CD4-positive, CD25-positive, alpha-beta regulatory T cell (primary cell): ENCODE measurements at places on chromosomes 7 and 10. TPM values are rescaled to one million over a fixed set of nuclear protein-coding genes. Genes with fewer than 3 reads are reported as not detected.
A peak's percentile ranks its signal among the peaks of the same experiment; 100 is the strongest.

GRCh38 chr7:20287317-20287716 is 43.4 kb upstream of the ITGB8 start:
- H3K27me3 ChIP-seq: no peaks in the 10 kb centered on the region
- no peaks in the 10 kb centered on the region for H3K36me3 ChIP-seq
- H3K27ac ChIP-seq: no peak overlapping the region
- H3K4me1 ChIP-seq: no peaks in the 10 kb centered on the region
- DNase-seq: no peak
- no peak overlapping the region for H3K4me3 ChIP-seq

- H3K4me1 ChIP-seq: peaks cover 23% of the 10 kb centered on the region
- DNase-seq: no peak
- H3K36me3 ChIP-seq: no peaks in the 10 kb centered on the region
- no peak overlapping the region for H3K4me3 ChIP-seq
Measured at GRCh38 chr10:48806342-48806741, 121.7 kb downstream of the WDFY4 start.

DNA sequence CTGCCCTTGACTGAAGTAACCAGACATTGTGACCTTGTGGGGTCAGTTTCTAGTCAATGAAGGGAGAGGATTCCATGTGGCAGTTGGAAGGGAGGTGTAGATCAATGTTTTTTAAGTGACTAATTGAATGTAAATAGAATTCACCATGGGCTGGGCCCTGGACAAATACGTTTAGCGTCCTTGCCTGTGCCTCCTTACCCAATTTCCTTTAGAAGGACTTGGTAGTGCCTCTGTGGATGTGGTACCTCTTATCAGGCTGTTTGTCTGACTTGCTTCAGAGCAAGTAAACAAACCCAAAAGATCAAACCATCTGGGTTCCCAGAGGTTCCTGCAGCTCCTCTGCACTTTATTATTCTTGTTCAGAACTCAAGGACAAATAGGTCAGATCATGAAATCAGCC is 4.3 kb upstream of the KAT6B start:
- no peaks in the 10 kb centered on the region for H3K36me3 ChIP-seq
- no peak for DNase-seq
- peaks cover 31% of the 10 kb centered on the region for H3K4me1 ChIP-seq
- H3K27me3 ChIP-seq: no peaks in the 10 kb centered on the region
- H3K27ac ChIP-seq: no peak overlapping the region
- H3K4me3 ChIP-seq: no peak overlapping the region

GRCh38 chr7:70638158-70639107 is 493.5 kb upstream of the GALNT17 start:
- no peaks in the 10 kb centered on the region for H3K27me3 ChIP-seq
- H3K4me3 ChIP-seq: no peak overlapping the region
- H3K36me3 ChIP-seq: no peaks in the 10 kb centered on the region
- no peak for DNase-seq

GRCh38 chr7:149867762-149868622 is 5.8 kb upstream of the ATP6V0E2 start:
- H3K36me3 ChIP-seq: peaks cover 7% of the 10 kb centered on the region
- peak overlapping the region; percentile 86 for H3K27ac ChIP-seq
- no peak for DNase-seq
- H3K27me3 ChIP-seq: no peaks in the 10 kb centered on the region
- H3K4me1 ChIP-seq: peaks cover 92% of the 10 kb centered on the region

DNA sequence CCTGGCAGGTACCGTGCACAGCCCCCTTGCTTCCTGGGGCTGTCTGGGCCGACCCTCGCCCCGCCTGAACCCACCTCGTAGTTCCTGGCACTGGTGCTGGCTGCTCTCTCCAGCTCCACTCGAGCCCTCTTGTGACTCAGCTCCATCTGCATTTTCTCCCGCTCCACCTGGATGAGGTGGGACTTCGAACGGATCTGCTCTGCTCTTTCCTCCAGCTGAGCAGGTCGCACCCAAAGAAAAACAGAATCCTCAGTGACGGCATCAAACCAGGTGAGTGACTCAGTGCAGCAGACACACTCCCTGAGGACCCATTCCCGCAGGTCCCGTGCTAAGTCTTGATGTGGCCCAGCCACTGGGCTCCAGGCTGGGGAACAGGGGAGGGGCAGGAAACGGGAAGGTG is 7.4 kb downstream of the MAD1L1 start:
- no peak overlapping the region for H3K27ac ChIP-seq
- peaks cover 3% of the 10 kb centered on the region for H3K4me1 ChIP-seq
- H3K27me3 ChIP-seq: no peaks in the 10 kb centered on the region
- no peak overlapping the region for H3K4me3 ChIP-seq
- DNase-seq: no peak

DNA sequence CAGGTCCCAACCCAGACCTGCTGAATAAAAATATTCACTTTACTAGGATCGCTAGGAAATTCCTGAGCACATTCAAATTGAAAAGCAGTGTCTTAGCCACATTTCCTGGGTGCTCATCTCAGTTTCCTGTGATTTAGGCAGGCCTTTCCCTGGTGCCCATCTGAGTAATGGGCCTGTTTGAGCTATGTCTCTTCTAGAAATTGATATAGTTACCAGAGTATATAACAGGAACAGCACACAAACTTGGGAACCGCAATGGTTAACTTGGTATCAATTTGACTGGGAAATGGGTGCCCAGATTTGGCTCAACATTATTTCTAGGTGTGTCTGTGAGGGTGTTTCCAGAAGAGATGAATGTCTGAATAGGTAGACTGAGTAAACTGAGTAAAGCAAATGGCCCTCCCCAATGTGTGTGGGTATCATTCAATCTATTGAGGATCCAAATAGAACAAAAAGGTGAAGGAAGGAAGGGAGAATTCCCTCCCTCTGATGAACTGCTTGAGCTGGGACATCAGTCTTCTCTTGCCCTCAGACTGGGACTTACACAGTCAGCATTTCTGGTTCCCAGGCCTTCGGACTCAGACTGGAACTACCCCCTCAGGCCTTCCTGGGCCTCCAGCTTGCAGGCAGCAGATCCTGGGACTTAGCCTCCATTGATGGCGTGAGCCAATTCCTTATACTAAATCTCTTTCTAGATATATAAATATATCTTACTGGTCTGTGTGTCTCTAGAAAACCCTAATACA is 99.1 kb downstream of the CCDC71L start:
- DNase-seq: no peak
- no peak overlapping the region for H3K27ac ChIP-seq
- no peaks in the 10 kb centered on the region for H3K27me3 ChIP-seq
- H3K4me3 ChIP-seq: no peak overlapping the region
- H3K4me1 ChIP-seq: no peaks in the 10 kb centered on the region

DNA sequence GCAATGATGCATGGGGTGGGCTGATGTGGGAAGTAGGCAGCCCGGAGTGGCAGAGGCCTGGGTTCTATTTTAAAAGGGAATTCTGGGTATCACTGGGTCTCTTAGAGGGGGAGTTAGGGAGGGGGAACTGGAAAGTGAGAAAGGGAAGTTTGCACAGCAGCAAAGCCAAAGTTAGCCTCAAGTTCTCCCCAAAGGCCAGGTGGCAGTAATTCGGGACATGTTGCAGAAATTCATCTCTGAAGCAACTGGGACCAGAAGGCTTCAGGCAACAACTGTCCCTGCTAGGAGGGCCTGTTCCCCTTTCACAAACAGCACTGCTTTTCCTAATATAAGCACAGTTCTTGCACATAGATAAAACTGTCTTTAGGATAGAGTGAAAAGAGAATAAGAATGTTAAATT is 67.4 kb downstream of the NOD1 start:
- no peaks in the 10 kb centered on the region for H3K27me3 ChIP-seq
- H3K4me3 ChIP-seq: no peak overlapping the region
- DNase-seq: no peak
- no peaks in the 10 kb centered on the region for H3K4me1 ChIP-seq
- H3K27ac ChIP-seq: no peak overlapping the region

DNA sequence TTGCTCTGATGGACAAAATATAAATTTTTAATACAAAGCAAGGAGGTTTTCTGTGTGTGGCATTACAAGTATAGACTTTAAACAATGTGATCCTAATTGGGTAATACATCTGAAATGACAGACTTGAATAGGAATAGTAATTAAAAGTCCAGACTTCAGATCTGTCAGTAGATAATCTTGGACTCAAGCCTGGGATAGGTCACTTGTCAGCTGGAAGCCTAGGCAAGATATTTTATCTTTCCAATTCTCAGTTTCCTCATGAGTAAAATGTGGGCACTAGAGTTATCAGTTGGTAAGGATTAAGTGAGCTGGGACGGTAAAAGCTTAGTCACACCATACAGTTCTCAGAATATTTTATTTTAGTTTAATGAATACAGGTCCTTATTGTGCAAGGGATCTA is 10.4 kb upstream of the ZMYND11 start:
- peaks cover 12% of the 10 kb centered on the region for H3K4me1 ChIP-seq
- H3K36me3 ChIP-seq: no peaks in the 10 kb centered on the region

- H3K4me1 ChIP-seq: no peaks in the 10 kb centered on the region
- H3K4me3 ChIP-seq: no peak overlapping the region
- H3K27me3 ChIP-seq: no peaks in the 10 kb centered on the region
- H3K27ac ChIP-seq: no peak overlapping the region
Measured at GRCh38 chr10:82680608-82681007, 805.6 kb downstream of the NRG3 start.

DNA sequence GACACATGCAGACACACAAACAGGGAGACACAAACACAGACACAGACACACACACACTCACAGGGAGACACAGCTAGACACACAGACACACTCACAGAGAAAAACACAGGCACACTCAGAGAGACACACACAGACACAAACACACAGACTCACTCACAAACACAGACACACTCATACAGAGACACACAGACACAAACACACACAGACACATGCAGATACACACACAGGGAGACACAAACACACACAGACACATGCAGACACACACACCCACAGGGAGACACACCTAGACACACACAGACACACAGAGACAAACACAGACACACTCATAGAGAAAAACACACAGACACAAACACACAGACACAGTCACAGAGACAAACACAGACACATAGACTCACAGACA is 67.9 kb downstream of the ADARB2 start:
- DNase-seq: no peak
- H3K4me1 ChIP-seq: no peaks in the 10 kb centered on the region
- H3K27ac ChIP-seq: no peak overlapping the region
- H3K4me3 ChIP-seq: no peak overlapping the region

DNA sequence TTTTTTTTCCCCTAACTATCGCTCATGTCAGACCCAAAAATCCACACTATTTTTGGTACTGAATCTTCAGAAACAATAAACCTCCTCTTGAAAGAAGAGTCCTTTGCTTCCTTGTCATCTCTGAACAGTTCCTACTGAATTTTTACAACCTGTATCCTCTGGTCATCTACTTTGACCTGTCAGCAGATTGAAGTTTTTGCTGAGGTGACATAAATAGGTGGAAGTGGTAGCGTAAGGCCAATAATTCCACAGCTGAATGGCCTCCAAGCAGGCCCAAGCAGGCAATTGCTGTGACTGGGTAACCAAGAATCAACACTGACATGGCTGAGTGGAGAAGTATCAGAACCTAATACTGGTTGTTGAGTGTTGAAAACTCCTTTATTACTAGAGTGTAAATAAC is 117.4 kb upstream of the MAGI2 start:
- no peaks in the 10 kb centered on the region for H3K4me1 ChIP-seq
- DNase-seq: no peak
- no peaks in the 10 kb centered on the region for H3K36me3 ChIP-seq
- no peaks in the 10 kb centered on the region for H3K27me3 ChIP-seq

DNA sequence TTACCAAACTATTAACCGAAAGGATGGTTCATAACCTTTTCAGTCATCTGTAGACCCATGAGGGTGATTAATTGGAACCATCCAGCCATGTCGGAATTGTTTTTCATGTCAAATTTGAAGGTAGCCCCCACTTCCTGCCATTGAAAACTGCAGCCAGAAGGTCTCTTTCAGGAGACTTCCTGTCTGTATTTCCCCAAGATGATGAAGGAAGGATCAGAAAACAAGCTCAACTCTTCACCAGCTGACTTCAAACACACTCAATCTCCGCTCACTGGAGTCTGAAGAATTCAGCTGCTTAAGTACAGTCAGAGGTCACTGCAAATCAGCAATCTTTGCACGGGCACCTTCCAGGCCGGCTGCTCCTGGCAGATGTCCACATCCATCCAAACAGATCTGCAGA is 291.7 kb upstream of the NPVF start:
- no peak overlapping the region for H3K27ac ChIP-seq
- H3K27me3 ChIP-seq: no peaks in the 10 kb centered on the region
- H3K4me1 ChIP-seq: no peaks in the 10 kb centered on the region

GRCh38 chr10:104104418-104104817 is 17.6 kb upstream of the SFR1 start:
- no peak for DNase-seq
- no peaks in the 10 kb centered on the region for H3K27me3 ChIP-seq
- no peak overlapping the region for H3K4me3 ChIP-seq
- H3K27ac ChIP-seq: no peak overlapping the region
- no peaks in the 10 kb centered on the region for H3K4me1 ChIP-seq

- H3K27me3 ChIP-seq: peaks cover 9% of the 10 kb centered on the region
- no peaks in the 10 kb centered on the region for H3K36me3 ChIP-seq
- H3K4me3 ChIP-seq: no peak overlapping the region
- DNase-seq: no peak
- H3K27ac ChIP-seq: no peak overlapping the region
Measured at GRCh38 chr10:114246679-114247305, 7.7 kb downstream of the VWA2 start.

DNA sequence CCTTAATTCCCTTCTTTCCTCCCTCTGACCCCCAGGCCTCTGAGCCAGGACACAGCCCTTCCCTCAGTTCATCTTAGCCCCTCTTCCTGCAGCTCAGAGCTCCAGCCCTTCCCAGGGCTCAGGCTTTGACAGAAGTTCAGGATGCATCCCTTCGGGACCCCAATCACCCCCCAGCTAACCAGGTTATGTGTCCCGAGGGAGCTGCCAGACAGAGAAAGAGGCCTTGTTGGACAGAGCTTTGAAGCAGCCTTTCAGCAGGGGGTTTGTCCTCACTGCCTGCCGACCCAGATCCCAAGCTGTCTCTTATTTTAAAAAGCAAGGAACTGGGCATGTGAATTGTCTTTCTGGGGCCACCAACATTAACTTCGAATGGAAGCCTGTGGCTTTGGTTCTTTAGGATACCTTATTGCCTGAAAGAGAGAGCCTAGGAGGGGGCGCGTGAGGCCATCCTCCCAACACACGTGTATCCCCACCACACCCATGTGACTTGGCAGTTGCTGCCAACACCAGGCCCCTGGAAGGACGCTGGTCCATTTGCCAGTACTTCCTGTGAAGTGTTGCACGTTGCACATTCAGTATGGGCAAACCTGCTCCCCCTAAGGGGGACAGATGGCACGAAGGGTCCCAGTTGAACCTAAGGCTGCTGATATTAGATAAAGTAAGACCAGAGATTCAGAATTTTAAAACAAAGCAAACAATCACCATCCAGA is 858 bp downstream of the CCDC136 start:
- H3K4me1 ChIP-seq: peaks cover 17% of the 10 kb centered on the region
- no peak for DNase-seq
- no peak overlapping the region for H3K27ac ChIP-seq
- H3K27me3 ChIP-seq: no peaks in the 10 kb centered on the region
- H3K36me3 ChIP-seq: no peaks in the 10 kb centered on the region

The KCNIP2 gene
- total RNA-seq: 1.6 TPM

The SLC26A3 gene
- total RNA-seq: not detected

The PRSS37 gene
- not detected for total RNA-seq

The TMEM229A gene
- total RNA-seq: not detected
